ENCODE measurements at places on chromosomes 5 and 9. TPM values are rescaled to one million over a fixed set of nuclear protein-coding genes. Genes with fewer than 3 reads are reported as not detected.

SMIM15 gene
- total RNA-seq: 31.2 TPM

TRIM36 gene
- total RNA-seq: 1.7 TPM

TXN gene
- total RNA-seq: 387 TPM

ADAMTSL1 gene
- 45.4 TPM for total RNA-seq

SMC2 gene
- 22.0 TPM for total RNA-seq

NUTM2G gene
- not detected for total RNA-seq

LVRN gene
- total RNA-seq: not detected

MLANA gene
- not detected for total RNA-seq

DRD1 gene
- total RNA-seq: not detected

MCTP1 gene
- total RNA-seq: 104 TPM

Measured in mammary microvascular endothelial cell (primary cell).